ENCODE measurements at places on chromosomes 6 and 20.

DNA sequence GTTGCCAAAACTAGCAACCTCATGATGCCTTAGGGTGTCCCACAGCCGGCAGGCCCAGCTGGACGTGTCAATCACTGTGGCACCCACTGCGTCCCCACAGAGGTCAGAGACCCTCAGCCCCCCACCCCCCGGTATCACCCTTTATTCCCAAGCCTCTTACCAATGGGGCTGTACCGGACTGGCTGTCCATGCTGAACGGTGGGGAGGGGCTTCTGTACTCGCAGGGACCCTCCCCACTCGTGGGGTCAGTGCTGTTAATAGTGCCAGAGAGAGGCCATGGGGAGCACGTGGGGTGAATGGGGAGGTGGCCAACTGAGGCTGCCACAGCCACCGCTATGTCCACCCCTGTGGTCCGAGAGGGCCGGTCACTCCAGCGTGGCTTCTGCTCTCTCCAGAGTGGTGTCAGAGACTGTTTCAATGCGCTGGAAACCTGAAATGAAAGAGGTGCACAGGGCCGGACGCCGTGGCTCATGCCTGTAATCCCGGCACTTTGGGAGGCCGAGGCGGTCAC, 68.6 kb downstream of the THBS2 start:
- no peak for DNase-seq

GRCh38 chr6:100144991-100145390, 151.0 kb upstream of the MCHR2 start:
- no peak for DNase-seq

- no peak for DNase-seq
Observed at GRCh38 chr20:878511-879307, 37.4 kb downstream of the ANGPT4 start.

- no peak for DNase-seq
Observed at GRCh38 chr6:795046-795685, 102.2 kb upstream of the EXOC2 start.

DNA sequence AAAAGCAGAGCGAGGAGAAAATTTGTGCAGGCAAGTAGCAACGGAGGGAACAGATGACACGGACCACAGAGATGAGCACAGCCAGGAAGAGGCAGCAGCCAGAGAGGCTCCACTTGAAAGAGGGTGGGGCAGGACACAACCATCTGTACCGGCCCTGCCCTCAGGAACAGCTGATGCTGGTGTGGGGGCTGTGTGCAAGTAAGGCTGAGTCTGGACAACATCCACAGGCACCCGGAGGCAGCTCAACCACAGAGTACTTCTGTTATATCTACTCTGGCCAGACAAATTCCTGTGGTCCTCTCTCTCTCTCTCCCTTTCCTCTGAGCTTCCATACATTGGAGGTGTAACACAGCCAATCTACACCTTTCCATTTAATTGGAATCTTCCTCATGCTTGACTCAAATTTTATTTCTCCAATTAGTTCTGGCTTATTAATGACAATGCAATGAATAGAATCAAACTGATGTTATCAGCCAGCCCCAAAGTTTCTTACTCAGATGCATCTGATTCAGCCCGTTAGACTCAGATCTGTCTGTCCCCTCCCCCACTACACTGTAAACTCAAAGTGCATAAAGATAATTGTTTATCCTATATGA, 24.9 kb downstream of the KIF13A start:
- no peak for DNase-seq

- DNase-seq = no peak
Observed at GRCh38 chr6:73028124-73028766, 197.1 kb downstream of the KHDC1L start.

- no peak for DNase-seq
Observed at GRCh38 chr6:153957394-153957793, 81.6 kb upstream of the OPRM1 start.

Measured in dorsolateral prefrontal cortex (tissue), 122 donors.